ENCODE measurements at places on chromosomes 13 and 19. TPM values are rescaled to one million over a fixed set of nuclear protein-coding genes. Genes with fewer than 3 reads are reported as not detected.

Gene ZNF415
- 0.83 TPM for total RNA-seq

Gene RPS19
- total RNA-seq = 519 TPM

Gene BORA
- total RNA-seq = 1.1 TPM

Gene CEACAM16
- total RNA-seq = not detected

Gene ZFP14
- 2.8 TPM for total RNA-seq

Gene KLK3
- total RNA-seq = not detected

Gene SULT2A1
- total RNA-seq = 347 TPM

Gene PPM1N
- total RNA-seq = 0.86 TPM

Gene RDH8
- total RNA-seq = not detected

Gene SYNGR4
- not detected for total RNA-seq

Gene ZNF729
- total RNA-seq = not detected

Gene DLEU7
- total RNA-seq = 0.10 TPM

Gene MEIOSIN
- not detected for total RNA-seq

Gene TNFSF9
- total RNA-seq = 0.13 TPM

Gene EHD2
- total RNA-seq = 6.3 TPM

All from left lobe of liver (tissue), 2 donors.